ENCODE measurements at places on chromosomes 12 and 14. TPM values are rescaled to one million over a fixed set of nuclear protein-coding genes. Genes with fewer than 3 reads are reported as not detected.

GRCh38 chr14:51432302-51432948, 192.4 kb downstream of the TMX1 start:
- no peak for DNase-seq

- DNase-seq: no peak
These were observed 1.9 kb downstream of the TTLL5 start for GRCh38 chr14:75662966-75663365.

DNA sequence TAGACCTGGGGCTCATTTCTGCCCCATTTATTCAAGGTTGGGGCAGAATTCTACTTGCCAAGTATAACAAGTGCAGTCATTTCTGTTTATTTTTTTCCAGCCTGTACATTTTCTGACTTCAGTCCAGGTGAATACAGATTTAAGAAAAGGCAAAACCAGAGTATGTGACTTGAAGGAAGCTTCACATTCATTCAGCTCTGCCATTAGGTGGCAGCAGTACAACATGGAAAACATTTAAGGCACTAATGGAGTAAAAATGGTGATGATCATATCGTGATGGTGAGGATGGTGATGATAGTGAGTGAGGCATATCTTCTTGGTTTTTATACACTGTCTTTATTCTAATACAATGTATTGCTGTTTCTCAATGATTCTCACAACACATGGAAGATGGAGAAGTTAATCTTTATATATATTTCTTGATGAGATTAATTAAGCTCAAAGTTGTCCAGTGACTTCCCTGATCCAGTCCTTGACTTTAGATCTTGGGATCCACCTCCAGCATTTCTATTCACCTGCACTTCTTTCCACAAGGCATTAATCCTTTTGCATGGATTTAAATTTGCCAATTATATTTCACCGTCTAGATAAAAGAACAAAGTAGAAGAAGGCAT, 176.7 kb upstream of the SEL1L start:
- peak; percentile 47 for DNase-seq

DNA sequence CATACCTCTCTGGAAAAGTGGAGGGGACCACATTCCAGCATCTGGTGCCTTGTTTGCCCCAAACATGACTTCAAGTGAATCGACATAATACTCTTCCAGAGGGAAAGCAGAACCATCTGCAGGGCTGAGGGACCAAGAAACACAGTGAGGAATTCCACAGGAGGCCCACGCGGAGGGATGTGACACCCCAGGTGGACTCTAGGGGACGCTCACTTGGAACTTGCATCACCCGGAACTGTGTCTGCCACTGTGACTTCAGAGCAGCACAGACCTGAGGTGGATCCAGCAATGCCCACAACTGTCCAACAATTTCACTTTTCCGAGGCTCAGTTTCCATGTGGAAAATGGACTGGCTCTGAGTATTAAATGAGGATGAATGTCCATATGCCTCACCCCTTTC, 14.3 kb upstream of the CLMN start:
- no peak for DNase-seq

- no peak for DNase-seq
These were observed 30.5 kb downstream of the ANO2 start for GRCh38 chr12:5914387-5915149.

Gene TAS2R9
- not detected for total RNA-seq

Gene TDG
- 33.8 TPM for total RNA-seq
